NCI-H510A treated with DMSO at 0.1 percent for 48 hours (cell line): ENCODE measurements at places on chromosomes 12 and 14.

GRCh38 chr12:25882266-25882665, 76.2 kb upstream of the RASSF8 start:
- DNase-seq, result no peak

GRCh38 chr12:86137936-86138335, 118.3 kb downstream of the MGAT4C start:
- DNase-seq, result no peak

- no peak for DNase-seq
These were observed 6.6 kb downstream of the GPR84 start for GRCh38 chr12:54357506-54358190.

DNA sequence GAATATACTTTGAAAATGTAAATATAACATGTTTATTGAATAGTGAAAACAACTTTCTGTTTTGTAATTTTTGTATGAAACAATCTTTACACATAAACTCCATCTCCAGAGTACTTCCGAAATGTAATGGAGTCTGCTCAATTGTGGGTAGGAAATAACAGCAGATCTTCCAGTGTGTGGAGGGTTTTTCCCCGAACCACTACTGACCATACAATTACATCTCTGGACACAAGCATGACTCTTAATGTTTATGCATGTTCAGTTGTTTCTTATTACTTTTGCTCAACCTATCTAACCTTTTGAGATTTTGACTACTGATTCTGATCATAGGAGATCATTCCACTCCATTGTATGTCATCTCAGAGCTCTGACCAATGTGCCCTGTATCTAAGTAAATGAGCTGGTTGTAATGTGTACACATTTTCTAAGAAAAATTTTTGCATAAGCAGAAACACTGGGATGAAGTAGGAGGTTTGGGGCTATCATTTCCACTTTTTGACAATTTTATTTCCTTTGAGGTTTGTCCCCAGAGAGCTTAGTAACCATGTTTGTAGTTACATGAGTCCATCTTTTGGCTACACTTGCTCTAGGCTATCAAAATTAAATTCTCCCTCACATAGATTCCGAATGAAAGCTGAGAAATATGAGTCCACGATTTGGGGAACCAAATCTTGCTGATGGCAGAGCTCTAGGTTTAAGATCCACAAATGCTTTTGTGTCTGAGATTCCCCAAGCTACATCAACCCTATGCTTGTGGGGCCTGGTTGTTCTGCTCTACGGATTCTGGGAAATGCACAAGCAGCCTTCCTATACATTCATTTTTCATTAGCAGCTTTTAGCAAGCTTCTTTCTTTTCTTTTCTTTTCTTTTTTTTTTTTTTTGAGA, 21.4 kb upstream of the CLEC4D start:
- no peak for DNase-seq

DNA sequence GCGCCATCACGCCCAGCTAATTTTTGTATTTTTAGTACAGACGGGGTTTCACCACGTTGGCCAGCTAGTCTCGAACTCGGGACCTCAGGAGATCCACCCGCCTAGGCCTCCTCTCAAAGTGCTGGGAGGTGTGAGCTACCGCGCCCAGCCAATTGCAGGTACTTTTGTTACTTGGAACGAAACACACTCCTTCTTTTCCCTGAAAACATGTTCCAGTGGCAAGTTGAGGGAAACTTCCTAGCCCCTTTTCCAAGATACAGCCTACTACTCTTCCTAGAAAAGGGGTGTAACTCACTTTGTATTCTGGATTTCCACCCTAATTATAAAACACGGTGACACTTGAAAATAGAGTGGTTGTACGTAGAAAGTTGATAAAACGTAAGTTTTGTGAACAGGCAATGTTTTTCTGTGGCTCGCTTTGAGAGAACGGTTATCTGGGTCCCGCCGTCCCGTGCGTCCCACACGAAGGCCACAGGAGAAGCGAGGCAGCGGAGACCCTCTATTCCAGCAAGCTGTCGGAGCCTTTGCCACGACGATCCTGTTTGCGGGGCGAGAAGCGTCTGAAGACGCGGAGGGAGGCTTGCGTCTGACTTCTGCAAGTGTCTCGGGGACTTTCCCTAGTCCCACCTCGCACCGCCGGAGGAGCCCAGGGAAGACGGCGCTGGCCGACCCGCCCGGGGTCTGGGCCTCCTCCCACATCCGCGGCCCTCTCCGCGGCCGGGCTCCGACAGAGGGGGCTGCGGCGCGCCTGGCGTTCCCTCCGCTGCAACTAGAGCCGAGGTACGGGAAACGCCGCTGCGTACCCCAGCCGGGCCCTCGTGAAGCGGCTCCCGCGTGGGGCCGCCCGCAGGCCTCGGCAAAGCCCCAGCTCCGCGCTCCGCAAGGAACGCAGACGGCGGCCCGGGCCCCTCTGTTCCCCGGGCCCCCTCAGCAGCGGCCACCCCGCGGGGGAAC, 745 bp downstream of the CDCA4 start:
- DNase-seq, result no peak

GRCh38 chr12:67633708-67634107, 14.8 kb upstream of the DYRK2 start:
- DNase-seq, result no peak

DNA sequence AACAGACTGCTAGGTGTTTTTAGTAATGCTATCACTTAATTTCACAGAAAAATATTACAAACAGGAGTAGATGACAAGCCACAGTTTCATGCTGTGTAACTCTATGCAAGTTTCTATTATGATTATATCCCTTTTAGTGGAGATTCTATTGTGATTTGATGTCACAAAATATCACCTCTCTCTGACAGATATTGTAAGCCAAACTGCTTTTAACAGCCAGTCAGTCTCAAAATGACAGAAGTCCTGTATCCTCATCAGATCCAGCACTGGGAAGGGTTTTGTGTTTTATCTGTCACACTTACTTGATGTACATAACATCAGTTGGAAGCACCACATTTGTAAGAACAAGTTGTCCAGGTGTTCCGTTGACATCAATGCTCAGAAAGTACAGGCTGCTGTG, 164.8 kb downstream of the DERA start:
- no peak for DNase-seq

DNA sequence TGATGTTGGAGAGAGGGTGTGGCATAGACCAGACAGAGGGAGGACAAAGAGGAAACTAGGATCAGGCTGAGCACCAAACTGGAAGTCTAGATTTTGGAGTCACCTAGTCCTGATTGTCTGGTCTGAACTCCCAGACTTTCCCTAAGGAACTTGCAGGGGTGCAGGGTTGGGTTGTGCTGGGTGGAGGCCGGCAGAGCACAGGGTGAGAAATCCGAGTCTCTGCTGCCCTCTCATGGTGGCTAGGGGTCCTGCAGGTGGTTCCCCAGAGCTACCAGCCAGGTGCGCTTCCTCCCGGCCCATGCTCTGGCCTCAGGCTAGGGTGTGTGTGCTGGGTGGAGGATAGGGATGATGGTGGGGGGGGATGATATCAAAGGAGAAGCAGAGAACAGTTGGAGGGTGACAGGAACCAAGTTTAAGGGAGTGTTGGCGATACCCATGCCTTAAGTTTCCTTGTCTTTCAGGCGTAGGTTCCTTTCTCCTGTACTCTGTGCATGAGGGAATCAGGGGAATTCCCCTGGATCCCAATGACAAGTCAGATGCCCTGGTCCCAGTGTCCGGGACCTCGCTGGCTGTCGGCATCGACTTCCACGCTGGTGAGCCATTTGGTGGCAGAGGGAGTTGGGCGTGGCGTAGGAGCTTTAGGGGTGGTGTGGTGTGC, 33.5 kb upstream of the NXPH4 start:
- peak; percentile 60 for DNase-seq

DNA sequence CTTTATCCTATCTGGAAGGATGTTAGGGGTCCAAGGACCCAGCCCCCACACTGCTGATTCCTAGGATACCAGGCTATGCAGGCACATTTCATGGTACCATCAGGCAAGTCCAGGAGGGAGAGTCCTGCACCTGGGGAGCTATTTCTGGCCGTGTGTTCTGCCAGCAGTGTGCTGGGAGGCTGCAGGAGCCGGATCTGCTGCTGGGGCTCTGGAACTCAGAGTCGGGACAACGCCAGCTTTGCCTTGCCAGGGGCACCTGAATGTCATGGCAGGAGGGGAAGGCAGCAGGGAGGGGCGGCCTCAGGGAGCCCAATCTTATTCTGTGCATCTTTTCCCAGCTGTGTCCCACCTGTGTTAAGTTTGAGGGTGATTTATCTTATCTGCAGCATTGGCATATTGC, 17.8 kb downstream of the SRRM4 start:
- DNase-seq, result no peak

DNA sequence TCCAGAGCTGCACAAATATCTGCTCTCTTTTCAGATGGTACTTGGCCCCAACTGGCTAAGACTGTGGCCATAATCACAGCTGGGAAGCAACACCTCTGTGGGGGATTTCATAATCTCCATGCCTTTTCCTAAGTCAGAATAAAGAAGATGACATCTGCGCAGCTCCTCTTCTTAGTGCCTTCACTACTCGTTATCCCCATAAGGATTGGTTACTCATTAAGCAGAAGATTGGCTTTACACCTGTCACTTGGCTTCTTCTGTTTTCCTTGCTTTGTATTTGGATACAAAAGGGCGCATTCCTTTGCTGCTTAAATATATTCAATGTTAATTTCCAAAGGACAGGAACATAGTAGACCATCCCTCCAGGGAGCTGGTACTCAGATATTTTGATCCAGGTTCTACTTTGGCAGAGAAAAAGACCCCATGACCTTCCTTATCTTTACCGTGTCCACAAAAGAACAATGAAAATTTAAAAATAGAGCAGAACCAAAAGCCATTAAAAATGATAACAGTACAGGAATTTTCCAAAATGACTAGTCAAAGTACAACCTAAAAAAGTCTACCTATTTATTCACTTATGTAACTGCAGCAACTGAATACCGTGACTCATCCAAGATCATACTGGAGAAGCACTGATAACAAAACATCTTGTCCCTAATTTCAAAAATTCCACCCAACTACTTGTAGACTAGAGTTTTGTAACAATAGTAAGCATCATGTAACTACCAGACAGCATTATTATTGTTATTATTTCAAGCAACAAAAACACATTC, 352.3 kb upstream of the TMPO start:
- DNase-seq, result no peak

DNA sequence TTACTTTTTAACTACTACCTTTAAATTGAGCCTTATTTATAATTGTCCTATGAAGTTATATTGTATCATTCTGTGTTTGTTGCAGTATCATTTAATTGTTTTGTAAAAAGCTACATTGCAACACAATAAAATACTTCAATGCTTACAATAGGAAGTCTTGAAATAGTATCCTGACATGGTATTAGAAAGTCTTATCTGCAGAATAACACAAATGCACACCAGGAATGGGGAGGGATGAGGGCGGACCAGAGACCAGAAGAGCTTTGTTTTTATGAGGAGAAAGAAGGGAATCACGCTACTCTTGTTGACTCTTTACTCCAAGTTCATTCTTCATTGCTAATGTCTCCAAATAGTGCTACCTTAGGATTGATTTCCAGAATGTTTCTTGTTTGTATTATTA, 120.2 kb downstream of the MON2 start:
- no peak for DNase-seq
